ENCODE measurements at places on chromosomes 12 and 14. TPM values are rescaled to one million over a fixed set of nuclear protein-coding genes. Genes with fewer than 3 reads are reported as not detected.
A peak's percentile ranks its signal among the peaks of the same experiment; 100 is the strongest.

Gene FAM222A
- under 0.01 TPM for total RNA-seq

Gene HDAC7
- total RNA-seq: 10.6 TPM

Gene SCN8A
- total RNA-seq: 14.7 TPM

Gene KRT79
- total RNA-seq: not detected

Gene ALDH6A1
- total RNA-seq: 15.1 TPM

Gene SPIC
- total RNA-seq: not detected

DNA sequence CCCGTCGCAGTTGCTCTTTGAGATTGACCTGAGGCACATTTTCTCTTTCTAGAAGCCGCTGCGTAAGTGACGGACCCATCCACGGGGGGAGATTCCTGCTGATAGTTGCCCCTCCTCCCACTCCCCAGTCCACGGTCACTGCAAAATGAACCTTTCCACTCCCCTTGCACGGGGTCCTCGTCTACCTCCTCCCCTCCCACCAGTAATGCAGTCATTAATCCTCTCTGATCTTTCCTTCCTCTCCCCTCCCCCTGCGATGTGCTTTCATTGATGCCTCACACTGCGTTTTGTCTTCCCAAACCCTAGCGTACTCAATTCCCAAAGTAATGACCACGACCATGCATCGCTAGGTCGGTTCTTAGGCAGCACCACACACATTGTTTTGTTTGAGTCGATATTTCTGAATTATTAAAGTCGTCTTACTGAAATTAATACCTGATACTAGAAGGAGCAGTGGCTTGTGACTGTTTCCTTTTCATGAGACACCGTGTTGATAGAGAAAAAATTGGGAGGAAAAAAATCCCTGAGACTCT is 857 bp downstream of the ETNK1 start:
- H3K27ac ChIP-seq: peak overlapping the region; percentile 81
- no peaks in the 10 kb centered on the region for H3K27me3 ChIP-seq
- peaks cover 3% of the 10 kb centered on the region for H3K4me1 ChIP-seq
- DNase-seq: peak; percentile 29
- no peaks in the 10 kb centered on the region for H3K36me3 ChIP-seq

- H3K27ac ChIP-seq: no peak overlapping the region
- H3K27me3 ChIP-seq: peaks cover 12% of the 10 kb centered on the region
- H3K4me3 ChIP-seq: no peak overlapping the region
- DNase-seq: no peak
- no peaks in the 10 kb centered on the region for H3K36me3 ChIP-seq
- no peaks in the 10 kb centered on the region for H3K4me1 ChIP-seq
Observed at GRCh38 chr14:99258876-99259726, 12.9 kb downstream of the BCL11B start.

GRCh38 chr12:78958941-78959340 is 94.4 kb downstream of the SYT1 start:
- H3K27ac ChIP-seq: no peak overlapping the region
- no peaks in the 10 kb centered on the region for H3K36me3 ChIP-seq
- DNase-seq: no peak
- no peaks in the 10 kb centered on the region for H3K4me1 ChIP-seq
- H3K4me3 ChIP-seq: no peak overlapping the region

DNA sequence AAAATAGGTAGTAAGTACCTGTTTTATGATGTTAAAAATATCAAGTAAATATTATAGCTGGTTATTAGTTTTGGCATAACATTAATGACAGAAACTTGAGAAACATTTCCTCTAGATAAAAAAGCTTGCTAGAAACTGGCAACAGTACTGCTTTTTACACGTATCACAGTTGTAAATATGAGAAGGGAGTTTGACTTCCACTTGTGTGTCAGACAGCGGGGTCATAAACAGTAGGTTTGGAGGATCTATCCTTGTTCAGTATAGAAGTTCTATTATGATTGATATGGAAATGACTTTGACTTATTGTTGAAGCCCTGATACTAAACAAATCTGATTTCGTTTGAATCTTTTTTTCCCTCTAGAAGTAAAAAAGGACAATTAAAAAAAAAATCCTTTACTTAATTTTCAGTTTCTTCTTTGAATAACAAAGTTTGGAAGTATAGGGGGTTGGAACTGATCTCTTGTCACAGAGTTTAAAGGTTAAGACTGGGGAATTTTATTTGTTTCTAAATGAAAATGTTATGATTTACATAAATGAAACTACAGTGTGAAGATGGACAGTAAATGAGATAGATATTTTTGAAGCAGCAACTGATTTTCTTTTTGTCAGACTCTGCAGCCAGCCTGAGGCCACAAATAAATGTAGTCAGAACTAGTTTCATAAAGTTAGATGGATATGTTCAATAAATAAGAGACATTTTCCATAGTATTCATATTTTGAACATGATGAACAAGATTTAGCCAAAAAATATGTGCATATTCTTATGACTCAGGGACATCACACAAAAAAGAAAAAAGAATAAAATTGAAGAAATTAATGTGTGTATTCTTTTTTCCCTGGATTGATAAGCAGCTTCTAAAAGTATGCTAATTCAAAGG is 50.1 kb downstream of the WNK1 start:
- H3K27ac ChIP-seq: no peak overlapping the region
- no peaks in the 10 kb centered on the region for H3K27me3 ChIP-seq
- H3K4me3 ChIP-seq: no peak overlapping the region
- peaks cover 8% of the 10 kb centered on the region for H3K4me1 ChIP-seq
- no peaks in the 10 kb centered on the region for H3K36me3 ChIP-seq

- no peak overlapping the region for H3K4me3 ChIP-seq
- H3K4me1 ChIP-seq: no peaks in the 10 kb centered on the region
Observed at GRCh38 chr12:130266751-130267150, 70.9 kb upstream of the PIWIL1 start.

DNA sequence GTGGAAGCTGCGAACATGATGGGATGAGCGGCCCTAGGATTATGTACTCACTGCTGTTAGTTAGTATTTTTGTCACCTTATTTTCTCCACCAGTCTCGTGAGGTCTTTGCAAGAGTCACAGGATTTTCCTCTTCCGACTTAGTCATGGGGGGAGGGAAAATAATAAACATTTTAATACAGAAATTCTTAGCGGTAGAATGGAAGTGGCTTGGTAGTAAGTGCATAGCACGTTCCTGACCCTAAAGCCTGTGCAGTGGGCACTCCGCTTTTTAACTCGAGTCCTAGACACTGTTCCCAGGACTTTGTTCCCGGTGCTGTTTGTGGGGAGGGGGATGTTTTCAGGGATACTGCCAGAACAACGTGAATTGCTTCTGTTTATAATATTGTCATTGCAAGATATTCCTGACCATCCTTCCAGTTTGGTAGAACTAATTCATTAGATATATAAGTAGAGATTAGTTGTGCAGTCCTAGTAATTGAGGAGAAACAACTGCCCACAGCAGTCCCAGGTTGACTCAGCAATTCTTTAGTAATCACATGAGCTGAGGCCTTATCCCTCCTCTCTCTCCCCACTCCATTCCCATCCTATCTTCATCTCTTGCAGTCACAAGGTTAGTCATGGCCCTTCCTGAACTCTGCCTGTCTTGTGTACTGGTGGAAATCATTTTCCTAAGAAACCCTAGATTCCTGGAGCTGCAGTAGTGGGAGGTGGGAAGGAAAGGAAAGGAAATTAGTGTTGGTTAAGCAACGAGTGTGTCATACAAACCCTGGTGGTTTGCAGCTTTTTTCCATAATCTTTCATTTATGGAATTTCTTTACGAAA is 799 bp downstream of the SLC38A6 start:
- H3K27ac ChIP-seq: peak overlapping the region; percentile 89
- peaks cover 8% of the 10 kb centered on the region for H3K36me3 ChIP-seq
- H3K4me3 ChIP-seq: peak overlapping the region; percentile 83
- no peaks in the 10 kb centered on the region for H3K4me1 ChIP-seq
- peak; percentile 94 for DNase-seq
- H3K27me3 ChIP-seq: no peaks in the 10 kb centered on the region

GRCh38 chr12:14928931-14929330 is 9.4 kb downstream of the ERP27 start:
- no peaks in the 10 kb centered on the region for H3K36me3 ChIP-seq
- H3K4me3 ChIP-seq: no peak overlapping the region
- peaks cover 4% of the 10 kb centered on the region for H3K4me1 ChIP-seq
- no peaks in the 10 kb centered on the region for H3K27me3 ChIP-seq
- DNase-seq: no peak

GRCh38 chr12:3251691-3252090 is 174.5 kb downstream of the TSPAN9 start:
- H3K4me3 ChIP-seq: no peak overlapping the region
- no peaks in the 10 kb centered on the region for H3K27me3 ChIP-seq

GRCh38 chr14:76644855-76645518 is 116.3 kb upstream of the VASH1 start:
- H3K27ac ChIP-seq: no peak overlapping the region
- DNase-seq: peak; percentile 12
- no peaks in the 10 kb centered on the region for H3K36me3 ChIP-seq
- no peaks in the 10 kb centered on the region for H3K4me1 ChIP-seq
- H3K27me3 ChIP-seq: peaks cover 5% of the 10 kb centered on the region

DNA sequence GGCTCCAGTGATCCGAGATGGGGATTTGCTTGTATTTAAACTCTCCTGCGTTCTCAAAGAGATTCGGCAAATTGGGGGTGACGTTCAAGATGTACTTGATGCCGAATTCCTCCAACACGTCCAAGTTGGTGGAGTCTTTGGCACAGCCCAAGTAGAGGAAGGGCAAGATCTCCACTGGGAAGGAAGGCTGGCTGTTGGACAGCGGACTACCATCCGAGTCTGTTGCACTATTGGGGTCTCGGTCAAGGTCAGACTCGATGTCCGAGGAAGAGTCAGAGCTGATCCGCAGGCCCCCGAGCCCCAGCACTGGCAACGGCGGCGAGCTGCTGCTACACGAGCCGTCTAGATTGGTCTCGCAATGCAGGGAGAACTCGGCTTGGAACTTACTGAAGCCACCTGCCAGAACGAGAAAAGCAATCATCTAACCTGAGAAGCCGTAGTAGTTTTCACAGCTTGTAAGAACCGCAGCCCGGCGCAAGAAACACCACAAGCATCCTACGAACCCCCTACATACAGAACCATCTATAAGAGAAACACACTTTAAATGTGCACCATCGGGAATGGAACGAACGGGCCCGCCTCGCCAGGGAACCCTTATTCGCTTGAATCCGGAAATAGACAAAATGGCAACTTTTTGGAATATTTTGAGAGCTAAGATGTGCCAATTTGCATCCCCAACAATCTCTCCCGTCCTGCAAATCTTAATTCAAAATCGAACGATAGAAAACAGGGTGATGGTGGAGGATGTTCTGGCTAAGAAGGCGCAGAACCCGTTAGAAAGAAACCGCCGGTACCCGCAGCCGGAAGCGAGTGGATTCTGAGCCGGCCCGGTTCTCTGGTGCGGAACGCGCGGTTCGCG is 1.4 kb downstream of the DUSP6 start:
- no peak for DNase-seq
- H3K36me3 ChIP-seq: peaks cover 11% of the 10 kb centered on the region
- H3K4me3 ChIP-seq: peak overlapping the region; percentile 91
- H3K27me3 ChIP-seq: no peaks in the 10 kb centered on the region

DNA sequence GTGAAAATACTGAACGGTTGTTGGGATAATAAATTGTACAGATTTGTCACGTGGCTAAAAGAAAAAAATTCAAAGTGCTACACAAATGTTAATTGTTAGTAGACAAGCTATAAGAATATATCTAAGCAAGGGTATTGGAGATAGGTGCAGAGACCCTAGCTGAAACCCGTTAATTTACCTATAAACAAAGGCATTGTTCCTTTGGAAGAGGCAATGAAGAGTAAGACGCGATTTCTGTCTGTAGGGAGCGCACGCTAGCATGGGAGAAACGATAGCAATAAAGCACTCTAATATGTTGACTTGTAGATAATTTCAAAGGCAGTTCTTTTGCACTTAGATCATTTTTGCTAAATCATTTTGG is 565 bp downstream of the CCDC77 start:
- no peaks in the 10 kb centered on the region for H3K36me3 ChIP-seq
- peak; percentile 41 for DNase-seq
- no peaks in the 10 kb centered on the region for H3K4me1 ChIP-seq
- peak overlapping the region; percentile 83 for H3K4me3 ChIP-seq
- H3K27ac ChIP-seq: no peak overlapping the region

DNA sequence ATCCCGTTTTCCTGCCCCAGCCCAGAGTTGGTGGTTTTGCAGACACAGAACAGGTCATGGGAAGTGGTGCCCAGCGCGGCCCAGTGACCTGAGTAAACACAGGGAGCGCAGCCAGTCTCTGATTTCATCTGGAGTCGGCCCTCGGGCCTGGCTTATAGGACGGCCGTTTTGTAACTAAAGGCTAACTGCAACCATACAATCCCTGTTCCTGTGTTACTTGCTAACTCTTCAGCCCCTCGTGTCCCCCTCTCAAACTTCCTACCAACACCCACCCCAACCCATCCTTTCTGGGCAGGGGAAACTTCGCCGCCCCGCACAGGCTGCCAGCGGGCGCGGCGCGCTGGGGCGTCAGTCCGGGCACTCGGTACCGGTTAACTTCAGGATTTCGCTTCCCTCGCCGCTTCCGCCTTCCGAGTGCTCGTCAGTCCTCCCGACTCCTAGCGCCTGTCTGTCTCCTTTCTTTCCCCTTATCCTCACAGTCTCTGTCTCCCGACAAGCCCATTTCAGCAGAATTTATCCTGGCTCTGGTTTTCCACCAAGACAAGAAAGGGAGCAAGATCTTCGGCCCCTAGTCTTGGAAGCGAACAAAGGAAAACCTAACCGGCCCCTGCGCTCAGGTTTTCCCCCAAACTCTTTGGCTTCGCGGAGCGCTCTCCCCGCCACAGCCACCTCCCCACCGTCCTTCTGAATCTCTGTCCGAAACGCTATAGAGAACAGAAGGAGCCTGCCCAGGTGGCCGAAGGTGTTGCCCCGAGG is 2.0 kb downstream of the SIX1 start:
- H3K27ac ChIP-seq: peak overlapping the region; percentile 98
- DNase-seq: peak; percentile 69
- H3K27me3 ChIP-seq: no peaks in the 10 kb centered on the region
- peak overlapping the region; percentile 74 for H3K4me3 ChIP-seq

GRCh38 chr12:118746176-118746575 is 235.2 kb upstream of the SRRM4 start:
- no peak for DNase-seq
- no peak overlapping the region for H3K4me3 ChIP-seq
- no peak overlapping the region for H3K27ac ChIP-seq
- no peaks in the 10 kb centered on the region for H3K36me3 ChIP-seq

DNA sequence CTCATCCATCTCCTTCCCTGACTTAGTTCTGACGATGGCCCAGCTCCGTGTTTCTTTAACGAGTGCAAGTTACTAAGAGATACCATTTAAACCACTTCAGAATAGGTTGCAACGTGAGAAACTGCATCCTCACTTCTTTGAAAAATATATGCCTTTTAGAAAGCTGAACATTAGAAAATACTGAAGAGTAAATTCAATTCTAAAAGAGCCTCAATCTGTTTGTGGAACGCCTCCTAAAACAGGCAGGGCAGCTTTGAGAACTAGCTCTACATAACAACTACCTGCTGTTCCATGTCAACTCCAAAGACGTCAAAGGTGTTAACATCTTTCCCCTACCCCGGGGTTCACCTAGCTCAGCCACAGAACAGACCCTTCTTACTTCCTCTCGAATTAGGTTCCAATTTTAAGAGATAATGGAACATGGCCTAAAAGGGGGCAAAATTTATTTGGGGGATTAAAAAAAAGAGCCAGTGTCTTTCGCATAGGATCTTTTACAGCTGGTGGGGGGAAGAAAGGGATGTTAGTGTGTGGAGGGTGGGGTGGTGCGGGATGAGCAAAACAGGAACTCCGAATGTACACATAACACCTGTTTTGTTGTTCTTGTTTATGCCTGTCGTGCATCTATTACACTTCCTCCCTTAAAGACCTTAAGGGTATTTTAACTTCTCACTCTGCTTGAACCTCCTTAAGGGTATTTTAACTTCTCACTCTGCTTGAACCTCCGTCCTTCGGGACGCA is 3.3 kb downstream of the BHLHE41 start:
- H3K27ac ChIP-seq: no peak overlapping the region
- H3K4me1 ChIP-seq: no peaks in the 10 kb centered on the region
- peak overlapping the region; percentile 46 for H3K4me3 ChIP-seq
- no peaks in the 10 kb centered on the region for H3K36me3 ChIP-seq
- H3K27me3 ChIP-seq: peaks cover 6% of the 10 kb centered on the region
- no peak for DNase-seq
